ENCODE measurements at places on chromosomes 7 and 10. TPM values are rescaled to one million over a fixed set of nuclear protein-coding genes. Genes with fewer than 3 reads are reported as not detected.

OR2A7 gene
- not detected for total RNA-seq

AGAP9 gene
- 2.2 TPM for total RNA-seq

DNA sequence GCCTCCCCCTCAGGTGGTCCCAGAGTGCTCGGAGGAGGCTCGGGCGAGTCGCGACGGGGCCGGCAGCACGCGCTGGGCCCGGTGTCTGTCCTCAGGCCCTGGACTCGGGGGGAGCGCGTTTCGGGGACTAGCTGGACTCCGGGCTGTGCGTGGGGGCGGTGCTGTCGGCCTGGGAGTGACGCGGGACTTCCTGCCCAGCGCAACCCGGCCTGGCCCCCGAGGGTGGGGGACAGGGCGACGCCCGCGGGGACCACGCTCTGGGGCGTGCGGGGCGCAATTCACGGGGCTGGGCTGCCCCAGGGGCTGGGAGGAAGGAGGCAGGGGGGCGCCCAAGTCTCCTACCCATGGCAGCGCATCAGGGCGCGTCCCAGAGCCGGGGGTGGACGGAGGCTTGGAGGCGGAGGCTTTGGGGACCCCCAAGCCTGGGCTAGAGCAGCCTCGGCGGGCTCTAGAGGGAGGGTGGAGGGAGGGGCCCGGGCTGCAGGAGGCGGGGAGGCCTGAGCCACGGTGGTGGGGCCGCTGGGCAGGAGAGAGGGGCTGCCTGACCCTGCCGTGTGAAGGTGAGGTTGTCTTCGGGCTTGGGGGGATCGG is 2.3 kb upstream of the VENTX start:
- no peak for DNase-seq

SRRM3 gene
- 2.2 TPM for total RNA-seq

DNA sequence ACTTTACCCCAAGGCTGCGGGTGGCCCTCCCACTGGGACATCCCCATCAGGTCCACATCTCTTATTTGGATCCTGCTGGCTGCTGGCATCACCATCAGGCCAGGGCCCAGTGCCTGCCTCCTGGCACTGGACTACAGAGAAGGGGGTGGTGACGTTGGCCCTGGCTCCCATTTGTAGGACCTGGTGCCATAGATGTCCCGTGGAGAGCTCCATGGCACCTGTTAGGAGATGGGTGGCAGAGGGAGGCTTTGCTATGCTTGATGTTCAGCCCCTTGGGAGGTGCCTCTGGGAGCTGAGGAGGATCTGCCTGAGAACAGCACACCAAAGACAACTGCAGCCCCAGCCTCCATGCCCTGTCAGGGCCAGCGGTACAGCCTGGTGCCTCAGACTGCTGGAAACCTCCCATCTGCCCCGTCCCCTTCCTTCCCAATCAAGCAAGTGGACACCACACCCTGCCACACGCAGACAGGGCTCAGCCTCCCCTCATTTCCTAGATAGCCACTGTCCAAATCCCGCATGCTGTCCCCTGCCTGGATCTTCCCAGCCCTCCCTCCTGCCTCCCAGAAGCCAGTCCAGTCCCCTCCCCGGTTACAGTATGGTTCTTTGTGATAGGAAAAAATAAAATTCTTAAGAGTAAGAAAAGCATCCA is 230.0 kb upstream of the GRB10 start:
- DNase-seq = no peak

GRCh38 chr10:69043931-69044531 is 43.9 kb upstream of the SRGN start:
- no peak for DNase-seq

GRCh38 chr10:97065128-97065527 is 120.6 kb downstream of the SLIT1 start:
- DNase-seq = no peak

DNA sequence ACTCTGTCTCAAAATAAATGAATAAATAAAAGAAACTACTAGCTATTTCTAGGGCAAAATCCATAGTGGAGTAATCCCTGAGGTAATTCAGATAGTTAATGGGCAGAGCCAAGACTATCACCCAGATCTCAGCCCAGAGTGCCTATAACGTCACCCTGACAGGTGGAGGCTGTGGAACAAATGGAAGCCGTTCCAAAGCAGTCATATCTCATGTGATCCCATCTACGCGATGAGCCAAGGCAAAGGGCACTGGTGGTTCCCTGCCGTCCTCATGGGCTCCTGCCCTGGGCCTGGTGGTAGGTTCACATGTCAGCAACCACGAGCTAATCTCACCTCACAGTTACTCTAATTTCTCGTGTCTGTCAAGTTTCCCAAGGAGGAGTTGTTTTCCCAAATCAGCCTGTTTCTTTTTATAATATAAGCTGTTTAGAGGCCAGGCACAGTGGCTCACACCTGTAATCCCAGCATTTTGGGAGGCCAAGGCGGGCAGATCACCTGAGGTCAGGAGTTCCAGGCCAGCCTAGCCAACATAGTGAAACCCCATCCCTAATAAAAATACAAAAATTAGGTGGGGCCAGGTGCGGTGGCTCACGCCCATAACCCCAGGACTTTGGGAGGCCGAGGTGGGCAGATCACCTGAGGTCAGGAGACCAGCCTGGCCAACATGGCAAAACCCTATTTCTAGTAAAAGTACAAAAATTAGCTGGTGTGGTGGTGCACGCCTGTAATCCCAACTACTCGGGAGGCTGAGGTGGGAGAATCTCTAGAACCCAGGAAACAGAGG is 22.5 kb upstream of the ASCC1 start:
- DNase-seq = no peak

GRCh38 chr10:3471472-3471871 is 298.9 kb upstream of the PITRM1 start:
- DNase-seq = peak; percentile 25

DNA sequence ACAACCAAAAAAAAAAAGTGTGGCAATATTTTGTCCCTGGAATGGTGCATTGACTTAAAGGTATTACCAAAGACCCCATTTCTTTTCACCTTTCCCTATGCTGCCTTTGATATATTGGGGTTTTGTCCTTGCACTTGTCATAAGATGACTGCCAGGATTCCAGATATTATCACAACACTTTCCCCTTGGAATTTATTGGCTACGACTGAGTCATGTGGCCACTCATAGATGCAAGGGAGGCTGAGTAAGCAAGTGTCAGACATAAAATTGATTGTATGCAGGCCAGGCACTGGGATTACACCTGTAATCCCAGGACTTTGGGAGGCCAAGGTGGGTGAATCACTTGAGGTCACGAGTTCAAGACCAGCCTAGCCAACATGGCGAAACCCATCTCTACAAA is 83.6 kb downstream of the PPP1R3C start:
- no peak for DNase-seq

DNA sequence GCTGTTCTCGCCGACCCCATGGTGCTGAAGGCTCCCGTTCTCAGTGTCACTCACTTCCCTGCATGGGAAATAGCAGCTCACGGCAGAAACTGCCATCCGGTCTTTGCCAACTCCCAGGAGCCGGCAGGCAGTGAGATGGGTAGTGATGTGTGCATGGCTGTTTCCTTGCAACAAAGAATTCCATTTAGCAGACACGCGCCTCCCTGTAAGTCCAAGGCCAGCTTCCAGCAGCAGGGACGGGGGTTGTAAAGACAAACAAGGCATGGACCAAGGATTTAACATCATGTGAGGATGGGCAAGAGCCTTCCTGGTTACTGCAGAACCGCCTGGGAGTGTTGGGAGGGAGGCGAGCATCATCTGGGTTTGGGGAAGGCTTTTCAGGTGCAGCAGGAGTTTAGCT is 273.1 kb downstream of the GLRX3 start:
- DNase-seq = no peak

AKR1C4 gene
- total RNA-seq = not detected

GIMAP7 gene
- total RNA-seq = 145 TPM

- no peak for DNase-seq
These were observed 148.4 kb downstream of the TPST1 start for GRCh38 chr7:66353547-66353946.

DNA sequence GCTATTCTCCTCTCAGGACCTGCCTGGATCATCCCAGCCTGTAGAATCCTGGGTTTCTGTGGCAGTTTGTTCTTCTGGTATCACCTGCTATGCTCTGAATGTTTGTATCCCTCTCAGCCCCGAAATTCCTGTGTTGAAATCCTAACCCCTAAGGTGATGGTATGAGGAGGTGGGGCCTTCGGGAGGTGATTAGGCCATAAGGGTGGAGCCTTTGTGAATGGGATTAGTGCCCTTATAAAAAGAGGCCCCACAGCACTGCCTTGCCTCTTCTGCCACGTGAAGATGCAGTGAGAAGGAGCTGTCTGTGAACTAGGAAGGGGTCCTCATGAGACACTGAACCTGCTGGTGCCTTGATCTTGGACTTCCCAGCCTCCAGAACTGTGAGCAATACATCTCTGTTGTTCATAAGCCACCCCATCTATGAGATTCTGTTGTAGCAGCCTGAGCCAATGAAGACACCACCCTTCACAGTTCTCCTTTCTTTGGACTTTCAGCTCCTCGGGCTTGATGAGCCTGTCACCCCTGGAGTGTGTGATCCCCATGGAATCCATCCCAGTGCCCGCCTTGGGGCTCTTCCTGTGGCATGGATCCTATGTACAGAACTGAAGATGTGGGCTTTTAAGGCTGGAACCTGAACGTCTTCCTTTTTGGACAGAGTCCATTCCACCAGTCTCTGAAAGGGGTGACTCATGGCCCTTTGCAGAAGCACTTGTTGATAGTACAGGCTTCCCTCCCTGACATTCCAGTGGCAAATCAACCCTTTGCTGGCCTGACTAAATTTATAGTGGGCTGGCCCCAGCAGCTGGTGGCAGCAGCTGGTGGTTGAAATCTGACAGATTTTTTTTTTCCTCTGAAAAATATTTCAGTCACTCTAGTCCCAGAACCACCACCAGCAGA is 138.0 kb downstream of the TACC2 start:
- DNase-seq = peak; percentile 94

GRCh38 chr7:41928166-41928565 is 225.3 kb upstream of the INHBA start:
- no peak for DNase-seq

- DNase-seq = no peak
These were observed 17.7 kb downstream of the GPR26 start for GRCh38 chr10:123683865-123684264.

DNTT gene
- not detected for total RNA-seq

- no peak for DNase-seq
These were observed 128.5 kb downstream of the ANKRD7 start for GRCh38 chr7:118352867-118353453.

DNA sequence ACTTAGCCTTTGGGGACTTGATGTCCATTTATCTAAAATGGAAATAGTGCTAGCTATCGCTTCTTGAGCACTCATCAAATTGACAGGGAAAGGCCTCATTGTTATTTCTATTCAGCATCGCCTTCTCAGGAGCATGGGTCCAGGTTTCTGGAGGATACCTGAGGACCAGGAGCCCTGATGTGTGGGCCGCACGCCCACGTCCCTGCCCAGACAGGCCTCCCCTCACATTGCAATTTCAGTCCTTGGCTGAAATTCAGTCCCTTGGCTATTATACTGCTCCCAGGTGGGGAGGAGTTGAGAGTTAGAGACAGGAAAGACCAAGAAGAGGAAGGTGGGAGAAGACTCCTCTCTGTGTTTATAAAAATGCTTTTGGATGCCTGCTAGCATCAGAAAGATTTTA is 38.9 kb downstream of the GPRIN2 start:
- no peak for DNase-seq

CALHM1 gene
- total RNA-seq = not detected

- DNase-seq = peak; percentile 54
These were observed 60.2 kb downstream of the CALML3 start for GRCh38 chr10:5584895-5585516.

JMJD1C gene
- 167 TPM for total RNA-seq

DNA sequence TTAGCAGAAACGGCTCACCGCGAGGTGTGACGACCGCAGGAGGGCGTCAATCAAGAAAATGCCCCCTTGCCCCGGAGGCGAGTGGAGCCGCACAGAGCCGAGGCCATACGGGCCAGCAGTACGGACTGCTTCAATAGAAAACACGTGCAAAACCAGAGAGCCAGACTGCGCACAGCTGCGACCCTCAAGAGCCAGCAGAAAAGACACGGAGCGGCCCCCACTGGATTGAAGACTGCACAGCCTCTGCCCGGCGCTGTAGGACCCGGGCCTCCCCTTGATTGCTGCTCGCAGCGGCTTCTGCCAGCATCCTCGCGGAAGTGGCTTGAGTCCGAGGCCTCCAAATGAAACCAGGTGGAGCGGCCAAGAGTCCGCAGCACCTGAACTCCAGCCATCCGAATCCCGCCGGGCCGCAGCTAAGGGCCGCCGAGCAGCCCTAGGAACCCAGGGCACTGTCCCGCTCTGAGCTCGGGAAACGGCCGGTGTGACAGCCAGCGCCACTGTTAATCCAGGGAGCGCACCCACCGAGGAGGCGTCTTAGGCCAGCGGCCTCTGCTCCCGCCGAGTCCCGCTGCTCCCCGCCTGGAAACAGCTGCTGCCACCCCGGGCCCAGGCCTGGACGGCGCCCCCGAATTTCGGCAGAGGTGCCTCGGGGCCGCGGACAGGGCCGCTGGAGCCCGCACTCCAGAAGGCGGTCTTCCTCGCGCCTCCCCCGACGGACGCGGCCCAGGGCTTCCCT is 660 bp upstream of the HHEX start:
- DNase-seq = peak; percentile 71

DNA sequence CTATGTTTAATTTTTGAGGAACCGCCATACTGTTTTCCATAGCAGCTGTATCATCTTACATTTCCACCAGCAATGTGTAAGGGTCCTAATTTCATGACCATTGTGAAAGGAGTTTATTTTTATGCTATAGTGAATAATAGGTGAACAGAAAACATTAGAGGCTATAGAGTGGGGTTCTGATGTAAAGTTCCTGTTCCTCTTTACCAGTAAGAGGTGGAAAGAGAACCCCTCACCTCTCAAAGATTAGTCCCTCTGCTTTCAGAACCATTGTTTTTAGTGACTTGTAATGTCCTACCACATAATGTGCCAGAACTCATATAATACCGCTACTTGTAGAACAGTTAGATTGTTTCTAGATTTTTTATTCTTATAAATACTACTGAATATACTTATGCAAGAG is 34.2 kb downstream of the SUFU start:
- no peak for DNase-seq

DNA sequence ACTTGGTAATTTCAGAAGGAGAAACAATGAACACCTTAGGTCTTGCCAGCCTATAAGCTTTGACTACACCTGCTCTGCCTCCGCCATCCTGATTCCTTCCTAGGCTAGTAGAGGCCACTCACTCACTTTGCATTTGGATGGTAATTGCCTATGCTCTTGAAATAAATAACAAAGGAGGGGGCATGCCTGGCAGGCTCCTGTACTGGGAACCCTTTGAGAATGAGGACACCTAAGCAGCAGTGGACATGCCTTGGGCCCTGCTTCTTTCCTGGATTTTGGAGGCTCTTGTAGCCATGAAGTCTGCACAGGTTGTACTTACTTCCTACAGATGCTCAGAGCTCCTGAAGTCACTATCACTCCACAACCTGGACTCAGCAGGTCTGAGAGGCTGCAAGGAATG is 65.8 kb downstream of the BLNK start:
- DNase-seq = no peak

ABCA13 gene
- not detected for total RNA-seq
